Muscle of leg (tissue), 16 donors: ENCODE measurements at places on chromosomes 1 and 21.

DNA sequence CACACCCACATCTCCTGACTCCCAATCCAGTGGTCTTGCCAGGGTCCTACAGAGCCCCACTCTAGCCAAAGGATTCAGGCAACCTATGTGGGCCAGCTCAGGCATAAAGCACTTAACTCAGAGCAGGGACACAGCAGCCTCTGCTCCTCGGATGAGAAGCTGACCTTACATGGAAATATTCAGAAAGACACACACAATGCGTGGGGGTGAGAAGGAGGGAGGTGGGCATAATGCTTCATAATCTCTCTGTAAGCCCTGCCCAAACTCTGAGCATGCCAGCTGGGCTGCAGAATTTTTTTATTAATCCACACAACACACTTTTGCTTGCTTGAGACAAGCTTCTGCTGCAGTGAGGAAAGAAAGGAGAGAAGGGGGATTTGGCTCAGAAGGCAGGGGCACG lies 21.6 kb downstream of the KCND3 start:
- no peak for DNase-seq

DNA sequence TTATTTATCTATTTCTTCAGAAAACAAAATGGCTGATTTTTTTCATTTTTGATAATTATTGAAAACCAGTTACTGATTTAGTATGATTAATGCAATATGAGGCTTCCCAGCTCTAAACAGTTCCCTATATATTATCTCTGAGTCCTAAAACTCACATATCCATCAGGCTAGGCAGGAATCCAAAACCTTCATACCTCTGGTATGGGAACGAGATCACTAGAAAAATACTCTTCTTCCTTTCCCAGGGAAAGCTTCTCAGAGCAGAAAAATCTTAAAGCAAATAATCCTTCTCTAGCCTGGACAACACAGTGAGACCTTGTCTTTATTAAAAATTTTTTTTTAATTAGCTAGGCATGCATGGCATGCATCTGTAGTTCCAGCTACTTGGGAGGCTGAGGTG lies 42.5 kb downstream of the KDM5B start:
- no peak for DNase-seq

- DNase-seq = peak; percentile 35
Observed at GRCh38 chr1:1063945-1064831, 9.9 kb downstream of the RNF223 start.

GRCh38 chr21:14864211-14865021 lies 200.4 kb downstream of the NRIP1 start:
- peak; percentile 75 for DNase-seq

GRCh38 chr21:34878940-34879339 lies 170.2 kb downstream of the RUNX1 start:
- no peak for DNase-seq
